ENCODE measurements at places on chromosomes 6 and 20.

- DNase-seq, result no peak
Observed at GRCh38 chr20:15379681-15380296, 1042.4 kb upstream of the FLRT3 start.

DNA sequence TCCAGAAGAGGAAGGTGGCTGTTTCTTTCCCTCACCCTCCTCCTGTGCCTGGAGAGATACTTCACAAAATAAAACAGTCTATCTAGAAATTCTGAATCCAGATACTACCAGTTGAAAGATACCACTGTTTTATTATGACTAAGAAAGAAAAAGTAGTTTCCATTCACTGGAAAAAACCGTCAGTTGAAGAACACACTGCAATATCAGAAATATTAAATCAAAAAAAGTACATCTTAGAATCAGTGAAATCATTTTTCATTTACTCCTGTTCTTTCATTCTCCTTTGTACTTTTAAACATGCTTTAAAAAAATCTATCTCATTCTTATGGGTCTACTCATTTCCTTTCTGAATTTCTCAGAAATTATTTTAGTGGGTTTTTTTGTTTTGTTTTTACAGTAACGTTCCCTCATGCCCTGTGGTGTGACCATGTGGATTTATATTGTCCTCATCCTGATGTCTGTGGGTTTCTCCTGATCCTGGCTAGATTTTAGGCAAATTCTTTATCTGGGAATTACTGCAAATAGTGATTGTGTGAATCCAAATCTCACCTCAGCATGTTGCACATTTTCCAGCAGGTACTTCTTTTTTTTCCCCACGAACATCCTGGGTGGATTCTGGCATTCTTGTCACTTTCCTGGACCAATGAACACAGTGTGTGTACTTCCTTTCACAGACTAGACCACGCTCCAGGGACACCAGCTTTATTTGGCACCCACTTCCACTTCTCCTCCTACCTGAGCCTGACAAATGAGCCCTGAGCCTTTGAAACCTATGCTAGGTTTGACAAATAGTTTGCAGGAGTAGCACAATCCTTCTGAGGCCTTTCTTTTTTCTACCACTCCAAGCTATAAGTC is 114.0 kb upstream of the LAMP5 start:
- DNase-seq, result no peak

- DNase-seq, result no peak
Observed at GRCh38 chr20:38040276-38040675, 6.7 kb downstream of the RPRD1B start.

- no peak for DNase-seq
Observed at GRCh38 chr6:35376281-35376680, 33.9 kb downstream of the PPARD start.

GRCh38 chr6:26379740-26380139 is 3.2 kb upstream of the BTN2A2 start:
- no peak for DNase-seq

DNA sequence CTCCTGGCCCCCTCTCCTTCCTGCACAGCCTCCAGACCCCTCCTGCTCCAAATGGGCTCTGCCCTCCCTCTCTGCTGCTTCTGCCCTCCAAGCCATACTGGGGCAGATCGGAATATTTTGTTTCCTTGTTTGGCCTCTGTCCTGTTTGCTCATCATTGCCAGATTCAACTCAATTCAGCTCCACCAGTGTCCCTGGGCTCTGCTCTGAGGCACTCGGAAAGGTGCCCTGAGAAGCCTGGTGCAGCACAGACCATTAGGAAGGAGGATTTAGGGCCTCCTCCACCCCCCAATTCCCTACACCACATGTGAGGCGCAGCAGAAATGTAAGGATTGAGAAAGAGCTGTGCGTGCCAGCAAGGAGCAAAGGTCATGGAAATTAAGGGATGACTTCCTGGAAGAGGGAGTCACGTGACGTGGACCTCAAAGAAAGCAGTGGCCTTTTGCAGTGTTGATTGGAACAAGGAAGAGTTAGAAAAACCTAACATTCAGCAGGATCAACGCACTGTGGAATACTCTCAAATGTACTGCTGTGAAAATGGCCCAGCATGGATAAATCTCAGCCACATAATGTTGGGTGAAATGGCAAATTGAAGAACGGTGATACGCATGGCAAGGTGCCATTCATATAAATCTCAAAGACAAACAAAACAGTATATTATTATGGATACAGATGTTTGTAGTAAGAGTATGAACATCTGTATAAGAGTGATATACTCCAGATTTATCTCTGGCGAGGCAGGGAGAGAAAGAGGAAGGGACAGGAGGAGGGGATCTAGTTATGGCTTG is 229.5 kb upstream of the RNF24 start:
- no peak for DNase-seq
